ENCODE measurements at places on chromosomes 3 and 15. TPM values are rescaled to one million over a fixed set of nuclear protein-coding genes. Genes with fewer than 3 reads are reported as not detected.

- peak; percentile 31 for DNase-seq
Observed at GRCh38 chr15:63006032-63006878, 36.3 kb upstream of the TPM1 start.

DNA sequence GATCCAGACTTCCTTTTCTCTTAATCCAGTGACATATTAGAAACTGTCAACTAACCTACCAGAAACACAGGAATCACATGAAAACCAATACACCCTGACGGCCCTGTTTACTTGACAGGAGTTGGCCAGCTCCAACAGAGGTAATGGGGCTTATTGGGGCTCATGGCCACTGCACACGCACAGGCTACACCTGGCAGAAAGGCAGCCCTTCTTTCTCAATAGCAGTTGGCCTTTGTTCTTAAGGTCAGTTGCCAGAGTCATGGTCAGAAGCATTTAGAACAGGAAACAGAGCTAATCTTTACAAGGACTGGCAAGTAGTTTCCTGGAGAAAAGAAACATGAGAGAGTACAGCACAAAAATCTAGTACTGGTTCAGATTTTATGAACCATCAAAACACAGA, 181.8 kb downstream of the MAGI1 start:
- DNase-seq = no peak

GRCh38 chr3:136852180-136852579, 9.8 kb upstream of the NCK1 start:
- no peak for DNase-seq

- DNase-seq = no peak
Observed at GRCh38 chr3:23553353-23553752, 252.4 kb upstream of the UBE2E1 start.

DNA sequence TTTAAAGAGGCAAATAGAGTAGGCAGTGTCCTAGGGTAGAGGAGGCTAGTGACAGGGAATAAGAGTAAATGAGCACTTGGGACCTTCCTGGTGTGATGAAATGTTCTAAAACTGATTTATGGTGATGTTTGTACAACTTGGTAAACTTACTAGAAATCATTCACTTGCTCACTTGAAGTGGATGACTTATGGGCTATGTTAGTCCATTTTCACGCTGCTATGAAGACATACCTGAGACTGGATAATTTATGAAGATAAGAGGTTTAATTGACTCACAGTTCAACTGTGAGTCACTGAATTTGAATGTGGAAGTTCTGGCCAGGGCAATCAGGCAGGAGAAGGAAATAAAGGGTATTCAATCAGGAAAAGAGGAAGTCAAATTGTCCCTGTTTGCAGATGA, 31.7 kb upstream of the DHX36 start:
- DNase-seq = peak; percentile 26

DNA sequence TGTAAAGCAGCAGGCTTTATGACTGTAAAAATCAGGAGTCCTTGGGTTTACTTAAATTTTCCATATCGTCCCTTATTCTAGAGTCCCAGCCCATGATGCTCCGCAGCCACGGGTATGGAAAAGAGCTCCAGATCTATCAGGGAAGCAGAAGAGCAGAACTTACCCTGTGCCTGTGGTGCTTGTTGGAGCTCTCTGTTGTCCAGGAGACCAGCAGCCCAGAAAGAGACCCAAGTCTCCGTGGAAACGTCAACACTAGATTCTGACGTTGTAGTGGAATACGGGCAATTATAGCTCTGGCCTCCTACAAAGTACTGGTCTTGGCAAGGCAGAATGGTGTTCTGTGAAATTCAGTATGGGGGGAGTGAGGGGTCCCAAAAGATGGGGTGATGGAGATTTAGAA, 2.0 kb downstream of the GMNC start:
- DNase-seq = no peak

DNA sequence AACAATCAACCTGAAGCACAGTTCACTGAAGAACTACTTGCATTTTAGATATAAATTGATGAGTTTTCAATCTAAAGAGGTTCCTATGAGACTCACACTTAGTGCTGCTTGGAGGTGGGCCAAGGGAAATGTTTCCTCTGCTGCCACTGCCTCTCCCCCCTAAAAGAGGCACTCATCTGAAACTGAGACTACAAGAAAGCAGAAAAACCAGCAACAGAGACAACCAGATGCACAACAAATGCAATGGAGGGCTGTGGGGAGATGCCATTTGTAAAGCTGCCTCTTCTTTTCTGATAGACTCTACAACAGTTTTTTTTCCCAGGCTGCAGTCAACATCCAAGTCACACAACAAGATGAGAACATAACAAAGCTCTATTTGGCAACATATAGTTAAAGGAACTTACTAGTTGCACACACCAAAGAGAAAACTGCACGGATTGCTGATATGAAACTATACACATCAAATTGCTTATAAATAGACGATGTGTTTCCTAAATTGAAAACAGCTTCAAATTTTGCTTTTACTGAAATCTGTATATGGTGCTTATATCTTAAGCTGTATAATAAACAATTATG, 11.0 kb downstream of the TSPAN3 start:
- DNase-seq = no peak

DNA sequence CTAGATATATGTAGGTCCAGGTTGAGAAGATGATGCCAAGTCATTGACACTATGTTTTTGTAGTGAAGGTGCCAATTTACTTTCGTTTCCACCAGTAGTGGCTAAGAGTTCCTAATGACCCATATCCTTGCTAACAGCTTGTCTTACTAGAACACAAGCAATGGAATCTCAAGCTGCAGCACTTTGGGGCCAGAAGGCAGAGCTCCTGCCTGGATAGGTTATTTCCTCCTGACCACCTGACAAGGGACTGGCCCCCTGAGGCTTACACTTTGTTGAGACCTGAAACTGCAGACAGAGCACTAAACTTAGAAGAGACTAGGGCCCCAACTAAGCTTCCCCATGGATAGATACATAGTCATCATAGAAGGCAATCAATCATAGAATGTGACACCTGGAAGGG, 11.7 kb downstream of the ONECUT1 start:
- no peak for DNase-seq

DNA sequence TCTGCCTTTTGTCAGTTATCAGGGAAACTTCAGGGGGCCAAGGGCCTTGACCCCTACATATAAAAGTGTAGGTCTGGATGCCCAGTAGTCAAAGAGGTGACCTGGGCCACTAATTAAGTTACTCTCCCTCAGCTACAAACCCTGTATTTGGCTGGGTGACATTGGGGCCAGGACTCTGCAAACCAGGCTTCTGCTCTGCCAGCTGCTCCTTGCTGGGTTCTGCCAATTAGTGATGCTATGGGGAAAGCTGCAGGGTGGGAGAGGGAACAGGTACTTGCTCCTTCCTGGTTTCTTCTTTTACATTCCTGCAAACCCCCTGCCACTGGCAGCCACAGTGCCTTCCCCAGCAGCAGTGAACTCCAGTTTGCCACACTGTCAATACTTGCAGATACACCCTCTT, 179.2 kb downstream of the CADPS start:
- DNase-seq = no peak

TM4SF18 gene
- total RNA-seq = not detected

Measured in mammary epithelial cell (primary cell).